CD4-positive, alpha-beta T cell treated with Interferon alpha-2 for 1 hour (primary cell): ENCODE measurements at places on chromosomes 7 and 10.
A peak's percentile ranks its signal among the peaks of the same experiment; 100 is the strongest.

- DNase-seq, result no peak
These were observed 42.8 kb upstream of the RABGEF1 start for GRCh38 chr7:66697449-66698438.

DNA sequence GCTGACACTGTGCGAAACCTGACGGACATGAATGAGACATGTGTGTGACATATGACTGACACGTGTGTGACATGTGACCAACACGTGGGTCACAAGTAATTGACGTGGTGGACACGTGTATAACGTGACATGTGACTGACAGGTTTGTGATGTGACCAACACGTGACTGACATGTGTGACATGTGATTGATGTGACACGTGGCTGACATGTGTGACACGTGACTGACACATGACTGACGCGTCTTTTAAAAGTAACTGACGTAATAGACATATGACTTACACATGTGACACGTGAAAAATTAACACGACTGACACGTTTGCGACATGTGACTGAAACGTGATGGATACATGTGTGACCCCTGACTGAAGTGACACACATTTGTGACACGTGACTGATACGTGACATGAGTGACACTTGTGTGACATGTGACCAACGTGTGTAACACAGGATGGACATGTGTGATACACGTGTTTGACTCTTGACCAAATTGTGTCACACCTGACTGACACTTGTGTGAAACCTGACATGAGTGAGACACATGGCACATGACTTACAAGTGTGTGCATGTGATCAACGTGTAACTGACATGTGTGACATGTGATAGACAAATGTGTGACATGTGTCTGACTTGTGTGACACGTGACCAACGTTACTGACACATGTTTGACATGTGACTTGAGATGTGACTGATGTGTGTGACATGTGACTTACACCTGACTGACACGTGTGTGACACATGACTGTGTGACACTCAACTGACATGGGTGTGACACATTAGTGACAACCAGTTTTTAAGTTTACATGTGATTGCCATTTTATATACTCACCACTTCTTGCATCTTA is 56.9 kb downstream of the ZNF92 start:
- no peak for DNase-seq

GRCh38 chr7:25906003-25906402 is 246.0 kb upstream of the NFE2L3 start:
- DNase-seq, result no peak

- no peak for DNase-seq
These were observed 4.9 kb downstream of the SLC25A13 start for GRCh38 chr7:96316949-96317348.

GRCh38 chr10:111785921-111786320 is 397.6 kb downstream of the GPAM start:
- no peak for DNase-seq

DNA sequence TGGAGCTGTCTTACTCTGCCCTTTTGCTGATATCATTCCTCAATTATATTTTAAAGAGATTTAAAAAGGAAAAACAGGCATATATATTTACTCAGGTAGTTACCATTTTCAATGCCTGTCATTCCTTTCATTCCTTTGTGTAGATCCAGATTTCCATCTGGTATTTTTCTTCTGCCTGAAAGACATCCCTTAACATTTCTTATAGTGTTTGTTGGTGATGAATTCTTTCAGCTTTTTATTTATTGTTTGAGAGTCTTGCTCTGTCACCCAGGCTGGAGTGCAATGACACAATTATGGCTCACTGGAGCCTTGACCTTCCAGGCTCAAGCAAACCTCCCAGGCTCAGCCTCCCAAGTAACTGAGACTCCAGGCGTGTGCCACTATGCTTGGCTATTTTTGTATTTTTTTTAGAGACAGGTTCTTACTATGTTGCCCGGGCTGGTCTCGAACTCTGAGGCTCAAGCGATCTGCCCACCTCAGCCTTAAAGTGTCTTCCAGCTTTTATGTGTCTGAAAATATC is 5.6 kb upstream of the POM121 start:
- no peak for DNase-seq

- DNase-seq, result no peak
These were observed 10.6 kb downstream of the GLI3 start for GRCh38 chr7:42226354-42226941.

GRCh38 chr7:28203508-28204240 is 23.1 kb upstream of the JAZF1 start:
- DNase-seq, result no peak

GRCh38 chr10:75429159-75429827 is 2.1 kb upstream of the LRMDA start:
- no peak for DNase-seq

- no peak for DNase-seq
These were observed 610.6 kb downstream of the SDK1 start for GRCh38 chr7:3911685-3912084.

GRCh38 chr7:73446682-73447081 is 13.1 kb downstream of the FZD9 start:
- DNase-seq, result no peak

DNA sequence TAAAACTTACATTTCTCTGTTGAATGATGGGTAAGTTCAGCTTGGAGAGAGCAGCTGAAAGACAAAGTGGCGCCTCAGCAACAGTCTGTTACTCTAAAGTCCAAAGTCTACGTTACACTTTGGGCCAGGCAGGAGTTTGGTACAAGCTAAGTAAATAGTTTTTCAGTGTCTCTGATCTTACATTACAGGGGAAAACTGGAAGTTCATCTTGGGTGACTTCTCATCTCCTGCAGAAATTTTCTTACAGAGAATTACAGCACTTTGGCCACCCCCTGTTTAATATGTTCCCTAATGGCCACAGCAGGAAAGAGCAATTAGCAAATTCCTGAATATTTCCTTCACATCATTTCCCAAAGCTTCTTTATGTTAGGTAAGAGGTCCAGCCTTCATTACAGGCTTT is 67.1 kb downstream of the ABCC2 start:
- no peak for DNase-seq

DNA sequence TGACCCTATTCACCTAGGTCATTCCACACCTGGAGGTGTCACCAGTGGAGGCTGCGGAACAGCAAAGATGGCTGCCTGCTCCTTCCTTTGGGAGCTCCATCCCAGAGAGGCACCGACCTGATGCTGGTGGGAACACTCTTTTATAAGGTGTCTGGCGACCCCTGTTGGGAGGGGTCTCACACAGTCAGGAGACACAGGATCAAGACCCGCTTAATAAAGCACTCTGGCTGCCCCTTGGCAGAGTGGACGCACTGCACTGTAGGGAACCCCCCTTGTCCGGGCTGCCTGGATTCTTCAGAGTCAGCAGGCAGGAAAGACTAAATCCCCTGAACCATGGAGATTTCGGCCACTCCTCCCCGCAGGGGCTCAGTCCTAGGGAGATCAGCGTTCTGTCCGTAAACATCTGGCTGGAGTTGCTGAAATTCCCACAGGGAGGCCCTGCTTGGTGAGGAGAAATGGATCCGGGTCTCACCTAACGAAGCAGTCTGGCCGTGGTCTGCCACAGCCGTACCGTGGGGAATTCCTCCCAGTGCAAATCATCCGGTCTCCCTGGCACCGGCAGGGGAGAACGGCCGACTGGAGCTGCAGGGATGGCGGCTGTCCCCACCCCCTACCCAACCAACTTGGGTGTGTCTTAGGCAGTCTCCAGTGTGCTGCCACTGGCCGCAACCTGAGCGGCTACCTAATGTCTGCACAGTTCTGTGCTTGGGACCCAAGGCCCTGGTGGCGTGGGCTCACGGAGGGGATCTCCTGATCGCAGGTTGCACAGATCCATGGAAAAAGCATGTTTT is 66.1 kb downstream of the LSMEM1 start:
- no peak for DNase-seq

- no peak for DNase-seq
These were observed 30.2 kb upstream of the GJD4 start for GRCh38 chr10:35574924-35575352.

GRCh38 chr7:66245008-66245407 is 39.9 kb downstream of the TPST1 start:
- no peak for DNase-seq

DNA sequence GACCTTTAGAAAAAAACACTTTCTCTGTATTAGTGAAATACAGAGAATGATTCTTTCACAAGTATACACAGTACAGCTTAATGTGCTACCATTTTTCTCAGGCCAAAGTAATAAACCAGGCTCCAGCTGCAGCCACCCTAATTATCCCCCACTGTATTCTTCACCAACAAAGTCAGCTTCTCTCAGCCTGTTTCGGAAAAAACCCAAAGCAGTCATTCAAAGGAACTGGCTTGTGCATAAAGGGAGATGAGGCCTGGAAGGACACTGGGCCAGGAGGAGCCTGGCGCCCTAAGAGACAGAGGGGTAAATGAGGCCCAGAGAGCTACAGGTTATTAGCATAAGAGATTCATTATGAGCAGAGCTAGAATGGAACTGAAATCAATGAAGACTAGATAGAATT is 9.2 kb downstream of the USP54 start:
- DNase-seq, result no peak

GRCh38 chr10:22268503-22268902 is 47.7 kb upstream of the COMMD3 start:
- no peak for DNase-seq

GRCh38 chr10:46240684-46241565 is 45.9 kb upstream of the ANTXRL start:
- DNase-seq, result no peak

DNA sequence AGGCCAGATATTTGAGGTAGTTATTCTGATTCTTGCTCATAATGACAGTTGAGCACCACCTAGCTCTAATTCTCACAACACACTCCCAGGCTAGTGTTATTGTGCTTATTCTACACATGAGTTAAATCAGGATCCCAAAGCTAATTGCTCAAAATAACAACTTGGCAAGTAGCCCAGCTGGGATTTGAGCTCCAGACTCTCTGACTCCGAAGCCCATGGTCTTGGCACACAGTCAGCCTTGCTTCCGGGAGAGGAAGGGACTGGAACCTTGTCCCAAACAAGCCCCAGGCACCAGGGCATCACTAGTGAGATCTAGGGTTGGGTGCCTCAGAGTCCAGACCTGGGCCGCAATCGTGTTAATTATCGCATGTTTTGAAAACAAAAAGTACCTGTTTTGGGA is 101.4 kb downstream of the GPAM start:
- no peak for DNase-seq

GRCh38 chr7:2959828-2960599 is 83.7 kb downstream of the CARD11 start:
- DNase-seq, result no peak

DNA sequence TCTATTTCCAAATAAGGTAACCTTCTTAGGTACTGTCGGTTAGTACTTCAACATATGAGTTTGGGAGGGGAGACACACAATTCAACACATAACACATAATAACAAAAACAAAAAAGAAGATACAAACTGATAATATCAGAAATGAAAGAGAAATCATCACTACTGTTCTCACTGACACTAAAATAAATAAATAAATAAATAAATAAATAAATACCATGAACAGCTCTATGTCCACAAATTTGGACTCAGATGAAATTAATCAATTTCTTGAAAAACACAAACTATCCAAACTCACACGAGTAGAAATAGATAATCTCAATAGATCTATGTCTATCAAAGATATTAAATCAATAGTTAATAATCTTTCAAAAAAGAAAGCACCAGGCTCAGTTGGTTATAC is 24.5 kb upstream of the SAMD9L start:
- DNase-seq, result no peak

- DNase-seq, result no peak
These were observed 673.7 kb downstream of the SUGCT start for GRCh38 chr7:40808378-40808942.

- DNase-seq, result no peak
These were observed 4.2 kb upstream of the C10orf71 start for GRCh38 chr10:49294731-49295130.

- no peak for DNase-seq
These were observed 11.7 kb downstream of the ORAI2 start for GRCh38 chr7:102444961-102445673.

DNA sequence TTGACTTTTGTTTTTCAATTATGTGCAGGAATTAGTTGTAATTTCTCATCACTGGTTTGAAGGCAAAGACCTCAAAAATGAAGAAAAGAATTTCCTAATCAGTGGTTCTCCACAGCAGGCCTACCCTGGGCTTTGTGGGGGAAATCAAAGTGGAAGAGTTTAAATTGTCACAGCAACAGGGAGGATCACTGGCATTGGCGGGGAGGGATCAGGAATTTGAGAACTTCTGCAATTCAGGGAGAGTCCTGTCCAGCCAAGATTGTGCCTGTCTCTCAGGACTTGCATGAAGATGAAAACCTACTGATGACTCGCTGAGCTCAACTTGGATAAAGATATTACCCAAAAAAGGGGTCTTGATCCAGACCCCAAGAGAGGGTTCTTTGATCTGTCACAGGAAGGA is 70.1 kb downstream of the HACD1 start:
- no peak for DNase-seq

GRCh38 chr10:81179805-81180452 is 642.2 kb downstream of the SH2D4B start:
- peak; percentile 1 for DNase-seq

GRCh38 chr7:16080131-16080530 is 341.2 kb downstream of the CRPPA start:
- DNase-seq, result no peak

DNA sequence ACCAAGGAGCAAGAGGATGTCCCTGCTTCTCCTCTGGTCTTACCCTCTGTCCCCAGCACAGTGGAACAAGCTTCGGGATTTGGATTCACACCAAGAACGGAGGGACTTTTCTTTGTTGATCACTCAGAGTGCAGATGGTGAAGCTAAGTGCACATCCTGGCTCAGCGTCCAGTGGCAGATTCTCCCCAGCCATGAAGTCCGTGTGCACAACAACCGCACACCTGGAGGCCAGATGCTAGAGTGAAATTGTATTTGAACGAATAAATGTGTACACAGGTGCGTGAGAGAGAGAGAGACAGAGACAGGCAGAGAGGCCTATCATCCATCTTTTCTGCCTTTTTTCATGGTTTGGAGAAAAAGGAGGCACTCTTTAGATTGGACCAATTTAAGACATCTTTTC is 31.5 kb downstream of the ASB13 start:
- DNase-seq, result no peak

- DNase-seq, result no peak
These were observed 341.9 kb downstream of the TNS3 start for GRCh38 chr7:47239931-47240421.

DNA sequence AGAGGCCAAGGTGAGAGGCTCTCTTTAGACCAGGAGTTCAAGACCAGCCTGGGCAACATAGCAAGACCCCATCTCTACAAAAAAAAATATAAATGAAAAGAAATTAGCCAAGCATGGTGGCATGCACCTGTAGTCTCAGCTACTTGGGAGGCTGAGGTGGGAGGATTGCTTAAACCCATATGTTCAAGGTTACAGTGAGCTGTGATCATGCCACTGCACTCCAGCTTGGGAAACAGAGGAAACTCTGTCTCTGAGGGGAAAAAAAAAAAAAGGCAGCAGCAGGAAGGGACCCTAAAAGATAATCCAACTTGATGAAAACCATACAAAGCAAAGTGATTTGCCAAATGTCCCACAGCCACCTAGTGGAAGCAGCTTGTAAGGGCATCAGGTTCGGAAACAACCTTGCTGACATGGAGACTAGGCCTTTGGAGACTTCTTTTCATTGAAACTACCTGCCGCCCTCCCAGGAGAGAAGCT is 15.6 kb upstream of the PBLD start:
- peak; percentile 68 for DNase-seq
